ENCODE measurements at places on chromosomes 6 and 20. TPM values are rescaled to one million over a fixed set of nuclear protein-coding genes. Genes with fewer than 3 reads are reported as not detected.

- DNase-seq: no peak
- no peak overlapping the region for H3K4me3 ChIP-seq
- H3K27me3 ChIP-seq: peaks cover 62% of the 10 kb centered on the region
- H3K4me1 ChIP-seq: peaks cover 23% of the 10 kb centered on the region
These were observed 2.4 kb downstream of the PCSK2 start for GRCh38 chr20:17229256-17229655.

- DNase-seq: no peak
- no peaks in the 10 kb centered on the region for H3K4me1 ChIP-seq
- H3K4me3 ChIP-seq: no peak overlapping the region
- H3K27me3 ChIP-seq: no peaks in the 10 kb centered on the region
- no peak overlapping the region for H3K27ac ChIP-seq
- H3K36me3 ChIP-seq: no peaks in the 10 kb centered on the region
These were observed 110.1 kb upstream of the HS3ST5 start for GRCh38 chr6:114452785-114453401.

DNA sequence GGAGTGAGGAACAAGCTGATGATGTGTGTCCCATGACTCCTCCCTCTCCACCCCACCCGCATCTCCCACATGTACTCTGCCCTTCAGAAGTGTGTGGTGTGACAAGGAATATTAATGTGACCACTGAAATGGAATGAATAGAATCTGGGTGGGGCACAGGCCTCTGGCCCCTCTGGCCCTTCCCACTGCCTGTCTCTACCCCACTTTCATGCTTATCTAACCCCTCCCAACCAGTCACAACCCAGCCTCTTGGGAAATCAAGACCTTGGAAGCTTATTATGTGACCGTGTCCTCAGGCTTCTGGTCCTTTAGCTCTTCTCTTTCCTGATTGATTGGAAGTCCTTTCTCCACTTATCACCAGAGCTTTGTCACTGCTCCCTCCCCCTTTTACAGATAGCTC lies 312.2 kb upstream of the SOX4 start:
- H3K27ac ChIP-seq: no peak overlapping the region
- no peaks in the 10 kb centered on the region for H3K4me1 ChIP-seq
- peak; percentile 48 for DNase-seq
- no peaks in the 10 kb centered on the region for H3K27me3 ChIP-seq
- no peaks in the 10 kb centered on the region for H3K36me3 ChIP-seq

GRCh38 chr6:33768644-33769120 lies 20.2 kb downstream of the LEMD2 start:
- peak; percentile 91 for DNase-seq
- H3K27ac ChIP-seq: peak overlapping the region; percentile 42
- H3K36me3 ChIP-seq: peaks cover 16% of the 10 kb centered on the region
- H3K27me3 ChIP-seq: no peaks in the 10 kb centered on the region
- H3K4me3 ChIP-seq: no peak overlapping the region

DNA sequence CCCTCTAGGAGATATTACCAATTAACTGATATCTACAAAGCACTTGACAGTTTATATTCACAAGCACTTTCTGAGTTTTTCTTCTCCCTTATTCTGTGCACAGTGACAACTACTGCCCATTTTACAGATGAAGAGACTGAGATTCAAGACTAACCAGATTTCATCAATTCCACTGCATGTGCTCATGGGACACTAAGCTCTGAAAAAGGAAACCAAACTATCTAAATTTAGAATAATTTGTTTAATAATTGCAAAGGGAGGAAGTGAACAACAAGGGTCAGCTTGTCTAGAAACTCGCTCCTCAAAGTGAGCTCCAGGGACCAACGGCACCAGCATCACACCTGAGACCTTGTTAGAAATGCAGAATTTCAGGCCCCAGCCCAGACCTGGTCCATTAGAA lies 50.8 kb upstream of the MYLIP start:
- H3K27me3 ChIP-seq: no peaks in the 10 kb centered on the region
- no peaks in the 10 kb centered on the region for H3K4me1 ChIP-seq
- H3K4me3 ChIP-seq: no peak overlapping the region
- no peak for DNase-seq
- H3K36me3 ChIP-seq: no peaks in the 10 kb centered on the region
- H3K27ac ChIP-seq: no peak overlapping the region

DNA sequence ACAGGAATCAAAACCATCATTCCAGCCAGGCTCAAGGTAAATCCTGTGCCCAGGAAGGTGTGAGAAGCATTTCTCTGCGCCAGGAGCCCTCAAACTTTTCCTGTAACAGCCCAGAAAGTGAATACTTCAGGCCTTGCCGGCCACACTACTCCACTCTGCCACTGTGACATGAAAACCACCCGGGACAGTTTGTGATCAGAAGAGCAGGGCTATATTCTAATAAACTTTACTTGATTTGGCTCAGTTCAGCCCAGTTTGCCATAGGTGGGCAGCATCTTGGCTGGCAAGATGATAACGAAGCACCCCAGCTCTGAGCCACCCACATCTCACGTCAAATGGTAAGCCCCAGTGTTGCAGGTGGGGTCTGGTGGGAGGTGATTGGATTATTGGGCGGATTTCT lies 249.4 kb downstream of the DLL1 start:
- H3K36me3 ChIP-seq: no peaks in the 10 kb centered on the region
- no peaks in the 10 kb centered on the region for H3K27me3 ChIP-seq
- no peak for DNase-seq
- H3K27ac ChIP-seq: no peak overlapping the region

Gene TP53TG5
- not detected for total RNA-seq

DNA sequence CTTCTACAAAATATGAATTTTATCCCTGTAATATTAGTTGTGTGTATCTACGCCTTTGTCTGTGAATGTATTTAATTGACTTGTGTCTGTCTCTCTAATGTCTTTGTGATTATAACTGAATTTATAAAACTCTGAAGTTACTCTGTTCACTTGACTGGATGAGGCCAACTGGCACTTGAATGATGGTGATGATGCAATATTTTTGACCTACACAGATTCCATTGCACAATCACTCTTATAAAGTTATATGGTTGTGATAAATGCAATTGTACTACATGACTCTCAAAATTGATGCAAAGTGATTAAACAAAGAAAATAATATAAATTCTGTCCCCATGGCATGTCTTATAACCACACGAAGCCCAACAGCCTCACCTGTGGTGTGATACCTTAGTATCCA lies 287.3 kb upstream of the PLN start:
- H3K27me3 ChIP-seq: no peaks in the 10 kb centered on the region
- no peak for DNase-seq
- H3K4me1 ChIP-seq: no peaks in the 10 kb centered on the region
- H3K4me3 ChIP-seq: no peak overlapping the region
- no peaks in the 10 kb centered on the region for H3K36me3 ChIP-seq

DNA sequence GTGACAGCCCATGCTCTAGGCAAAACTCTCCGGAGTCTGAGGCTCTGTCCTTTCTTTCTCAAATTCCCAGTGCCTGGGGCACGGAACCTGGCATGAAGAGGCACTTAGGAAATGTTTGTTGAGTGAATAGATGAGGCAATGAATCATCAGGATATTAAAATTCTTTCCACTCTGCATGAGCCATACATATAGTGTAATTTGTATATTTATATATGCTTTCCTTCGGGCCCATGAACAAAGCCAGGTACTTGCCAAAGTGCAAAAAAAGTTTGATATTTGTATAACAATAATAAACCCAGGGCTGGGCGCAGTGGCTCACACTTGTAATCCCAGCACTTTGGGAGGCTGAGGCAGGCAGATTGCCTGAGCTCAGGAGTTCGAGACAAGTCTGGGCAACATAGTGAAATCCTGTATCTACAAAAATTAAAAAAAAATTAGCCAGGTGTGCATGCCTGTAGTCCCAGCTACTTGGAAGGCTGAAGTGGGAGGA lies 212.3 kb upstream of the ZNF217 start:
- no peaks in the 10 kb centered on the region for H3K36me3 ChIP-seq
- no peak for DNase-seq
- H3K27ac ChIP-seq: no peak overlapping the region
- H3K4me3 ChIP-seq: no peak overlapping the region
- H3K4me1 ChIP-seq: peaks cover 7% of the 10 kb centered on the region
- no peaks in the 10 kb centered on the region for H3K27me3 ChIP-seq

Gene TGM3
- not detected for total RNA-seq

- peaks cover 18% of the 10 kb centered on the region for H3K4me1 ChIP-seq
- no peaks in the 10 kb centered on the region for H3K27me3 ChIP-seq
- no peaks in the 10 kb centered on the region for H3K36me3 ChIP-seq
- no peak overlapping the region for H3K27ac ChIP-seq
- H3K4me3 ChIP-seq: no peak overlapping the region
- DNase-seq: no peak
These were observed 6.1 kb upstream of the BRD2 start for GRCh38 chr6:32962213-32962826.

Gene LY6G6D
- total RNA-seq: not detected

Gene MUCL3
- 346 TPM for total RNA-seq

GRCh38 chr6:56856036-56856580 lies 98.8 kb upstream of the BEND6 start:
- H3K27ac ChIP-seq: no peak overlapping the region
- H3K36me3 ChIP-seq: no peaks in the 10 kb centered on the region
- H3K4me3 ChIP-seq: no peak overlapping the region
- no peak for DNase-seq
- peaks cover 6% of the 10 kb centered on the region for H3K4me1 ChIP-seq
- no peaks in the 10 kb centered on the region for H3K27me3 ChIP-seq

Gene HAO1
- total RNA-seq: not detected

GRCh38 chr6:80446454-80447045 lies 340.1 kb downstream of the BCKDHB start:
- no peaks in the 10 kb centered on the region for H3K36me3 ChIP-seq
- no peak for DNase-seq
- no peaks in the 10 kb centered on the region for H3K27me3 ChIP-seq
- no peaks in the 10 kb centered on the region for H3K4me1 ChIP-seq
- no peak overlapping the region for H3K4me3 ChIP-seq

Gene GPR63
- not detected for total RNA-seq

Gene RUNX2
- 5.1 TPM for total RNA-seq

- no peaks in the 10 kb centered on the region for H3K4me1 ChIP-seq
- H3K27me3 ChIP-seq: no peaks in the 10 kb centered on the region
- H3K27ac ChIP-seq: no peak overlapping the region
- no peak overlapping the region for H3K4me3 ChIP-seq
- no peaks in the 10 kb centered on the region for H3K36me3 ChIP-seq
These were observed 737.0 kb upstream of the ADGRB3 start for GRCh38 chr6:67897998-67898607.
